Brain microvascular endothelial cell (primary cell): ENCODE measurements at places on chromosomes 2 and 18.
A peak's percentile ranks its signal among the peaks of the same experiment; 100 is the strongest.

DNA sequence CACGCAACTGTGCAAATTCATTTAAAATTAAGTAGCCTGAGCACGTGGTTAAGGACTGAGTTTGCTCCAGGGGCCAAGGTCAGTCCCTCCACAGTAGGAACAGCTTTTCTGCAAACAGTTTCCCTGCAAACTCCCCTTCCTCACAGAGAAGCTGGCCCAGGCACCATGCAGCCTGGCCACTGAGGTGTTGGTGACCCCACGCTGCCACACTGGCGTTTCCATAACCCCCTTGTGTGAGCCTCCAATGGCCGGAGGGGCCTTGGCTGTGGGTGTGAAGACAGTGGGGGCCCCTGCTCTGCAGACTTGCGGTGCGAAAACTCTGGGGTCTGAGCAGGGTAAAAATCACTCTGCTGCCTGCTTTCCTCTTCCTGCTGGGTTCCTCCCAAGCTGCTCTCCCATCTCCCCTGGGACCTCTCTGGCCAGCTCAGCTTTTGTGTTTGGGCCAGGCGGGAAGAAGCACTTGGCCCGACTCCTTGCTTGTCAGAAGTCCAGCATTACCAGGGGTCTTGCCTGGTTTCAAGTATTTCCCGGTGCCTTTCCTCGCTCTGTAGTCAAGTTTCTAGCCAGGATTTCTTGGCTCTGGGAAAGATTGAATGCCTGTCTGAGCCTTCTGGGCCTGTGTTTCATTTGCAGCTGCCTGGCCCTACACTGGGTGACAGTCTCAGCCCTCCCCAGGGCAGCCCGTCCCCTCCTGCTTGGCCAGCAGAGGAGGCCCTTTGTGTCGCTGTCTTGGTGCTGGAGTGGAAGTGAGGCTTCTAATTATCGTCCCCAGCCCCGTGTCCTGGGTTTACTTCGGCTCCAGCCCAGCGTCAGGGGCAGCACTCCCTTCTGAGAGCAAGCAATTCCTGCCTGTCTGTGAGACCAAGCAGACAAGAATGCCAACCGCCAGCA is 131.4 kb upstream of the SLC1A4 start:
- peak; percentile 42 for DNase-seq

DNA sequence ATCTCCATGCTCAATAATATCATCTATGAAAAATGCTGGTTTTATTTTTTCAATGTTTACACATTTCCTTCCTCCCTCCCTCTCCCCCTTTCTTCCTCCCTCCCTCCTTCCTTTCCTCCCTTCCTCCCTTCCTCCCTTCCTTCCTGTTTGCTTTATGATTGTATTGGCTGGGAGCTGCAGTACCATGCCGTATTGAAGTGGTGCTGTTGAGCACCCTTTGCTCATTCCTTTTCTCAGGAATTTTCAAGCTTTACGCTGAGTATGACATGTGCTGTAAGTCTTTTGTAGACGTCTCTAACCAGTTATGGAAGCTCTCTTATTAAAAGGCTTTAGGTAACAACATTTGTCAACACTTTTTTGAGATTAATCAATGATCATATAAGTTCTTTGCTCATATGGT is 100.4 kb downstream of the SNTG2 start:
- DNase-seq: peak; percentile 56

- no peak for DNase-seq
These were observed 51.2 kb downstream of the SLC4A1AP start for GRCh38 chr2:27714851-27715291.

- no peak for DNase-seq
These were observed 458.6 kb downstream of the KCNJ3 start for GRCh38 chr2:155157065-155157464.

DNA sequence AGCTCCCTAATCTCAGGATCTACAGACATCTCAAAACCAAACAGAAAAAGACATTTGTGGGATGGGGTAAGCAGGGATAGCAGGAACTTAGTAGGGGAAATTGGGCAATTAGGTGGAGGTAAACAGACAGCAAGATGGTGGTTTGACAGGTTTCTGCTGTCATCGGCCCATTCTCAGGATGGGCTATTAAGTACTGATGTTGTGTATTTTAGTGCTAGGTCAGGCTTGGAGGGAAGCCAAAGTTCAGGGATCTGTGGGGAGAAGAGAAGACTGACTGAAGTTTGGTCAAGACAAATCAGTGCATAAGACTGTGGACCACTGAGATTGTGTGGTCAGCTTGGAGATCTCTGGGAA is 96.8 kb upstream of the THUMPD2 start:
- no peak for DNase-seq

- DNase-seq: peak; percentile 48
These were observed 734.2 kb upstream of the CHAC2 start for GRCh38 chr2:53033411-53033810.

DNA sequence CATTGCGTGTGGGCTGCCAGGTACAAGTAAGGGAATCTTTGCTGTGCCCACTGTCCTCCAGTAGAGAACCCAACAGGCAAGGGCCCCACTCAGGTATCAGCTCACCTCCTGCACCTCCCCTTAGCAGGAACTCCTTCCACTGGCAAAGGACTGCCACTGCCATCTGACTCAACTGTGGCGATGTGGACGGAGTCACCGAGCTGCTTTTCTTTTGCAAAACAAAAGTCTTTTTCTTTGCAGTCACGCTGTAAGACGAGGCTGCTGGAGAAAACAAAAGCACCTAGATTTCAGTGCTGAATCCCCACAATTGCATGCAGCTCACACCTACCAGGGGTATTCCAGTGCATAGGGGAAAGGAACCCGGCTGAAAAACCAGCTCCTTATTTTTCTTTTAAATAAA is 7.9 kb downstream of the MTERF4 start:
- no peak for DNase-seq
